Pons (tissue), 1 donor: ENCODE measurements at places on chromosomes 2 and 18.

- DNase-seq = no peak
Measured at GRCh38 chr2:33068261-33068660, 121.5 kb downstream of the LTBP1 start.

- no peak for DNase-seq
Measured at GRCh38 chr2:221451862-221452788, 120.0 kb downstream of the EPHA4 start.

DNA sequence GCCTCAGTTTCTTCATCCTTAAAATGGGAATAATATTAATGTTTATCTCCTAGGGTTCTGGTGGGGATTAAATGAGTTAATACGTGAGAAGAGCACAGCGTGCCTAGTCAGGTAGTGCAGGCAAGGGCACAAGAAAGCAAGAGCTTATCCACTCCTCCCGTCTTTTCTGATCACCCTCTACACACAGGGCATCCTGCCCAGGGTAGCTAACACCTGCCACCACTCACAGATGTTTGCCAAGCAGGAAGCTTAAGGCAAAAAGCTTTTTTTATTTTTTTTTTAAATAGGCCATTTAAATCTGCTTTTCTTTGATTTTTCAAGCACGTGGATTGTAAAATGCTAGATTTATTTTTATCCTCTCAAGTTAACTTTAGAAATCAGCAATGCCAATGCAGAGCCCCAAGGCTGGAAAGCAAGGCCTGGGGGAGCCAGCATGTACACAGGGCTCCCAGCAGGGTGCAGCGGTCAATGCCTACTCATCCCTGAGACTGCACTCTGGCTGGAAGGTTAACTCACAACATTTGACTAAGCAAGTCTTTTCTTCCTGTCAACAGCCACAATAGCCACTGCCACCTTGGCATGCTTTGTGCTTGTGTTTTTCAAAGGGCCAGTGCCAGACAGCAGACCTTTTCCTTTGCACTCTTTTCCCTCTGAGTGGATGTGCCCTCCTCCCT lies 86.5 kb upstream of the ACAA2 start:
- no peak for DNase-seq

DNA sequence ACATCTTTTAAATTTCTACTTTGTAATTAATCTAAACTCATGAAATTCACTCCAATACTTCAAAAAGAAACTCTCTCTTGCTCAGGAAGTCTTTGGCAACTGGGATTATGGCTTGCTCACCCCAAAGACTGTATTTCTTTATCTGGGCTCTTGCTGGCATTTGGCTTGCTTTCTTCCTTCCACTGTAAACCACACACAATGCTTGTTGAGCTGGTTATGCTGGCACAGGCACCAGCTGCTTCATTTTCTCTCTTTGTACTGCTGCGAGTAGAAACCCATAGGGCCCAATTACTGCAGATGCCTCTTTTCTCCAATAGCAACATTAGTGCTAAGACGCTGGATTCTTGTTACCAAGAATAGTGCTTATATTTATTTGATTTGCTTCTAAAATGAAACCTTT lies 51.4 kb downstream of the SLC38A11 start:
- DNase-seq = peak; percentile 22

DNA sequence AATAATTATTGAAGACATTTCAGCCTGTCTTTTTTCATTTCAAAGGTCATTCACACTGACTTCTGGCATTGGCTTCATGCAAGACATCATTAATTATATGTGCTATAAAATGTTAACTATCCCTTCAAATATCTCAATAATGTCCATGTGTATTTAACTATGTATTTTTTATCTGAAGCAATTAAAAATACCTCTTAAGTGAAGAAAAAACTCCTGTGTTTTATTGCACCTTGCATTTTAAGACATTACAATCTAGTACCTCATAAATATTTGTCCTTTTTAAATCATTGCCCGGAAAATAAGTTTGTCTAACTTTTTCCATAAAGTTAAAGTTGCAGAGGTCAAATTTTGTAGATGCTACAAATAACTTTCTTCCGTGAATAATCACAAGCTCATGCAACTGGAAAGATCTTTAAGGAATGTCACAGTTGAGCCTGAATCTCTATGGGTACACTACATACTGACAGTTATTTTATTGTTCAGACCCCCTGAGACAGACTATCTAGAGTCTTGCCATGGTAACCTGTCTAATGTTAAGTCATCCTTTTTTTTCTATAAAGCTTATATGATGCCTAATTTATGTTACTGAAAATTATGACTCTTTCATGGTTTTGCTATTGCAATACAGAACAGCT lies 38.4 kb upstream of the COBLL1 start:
- DNase-seq = no peak

DNA sequence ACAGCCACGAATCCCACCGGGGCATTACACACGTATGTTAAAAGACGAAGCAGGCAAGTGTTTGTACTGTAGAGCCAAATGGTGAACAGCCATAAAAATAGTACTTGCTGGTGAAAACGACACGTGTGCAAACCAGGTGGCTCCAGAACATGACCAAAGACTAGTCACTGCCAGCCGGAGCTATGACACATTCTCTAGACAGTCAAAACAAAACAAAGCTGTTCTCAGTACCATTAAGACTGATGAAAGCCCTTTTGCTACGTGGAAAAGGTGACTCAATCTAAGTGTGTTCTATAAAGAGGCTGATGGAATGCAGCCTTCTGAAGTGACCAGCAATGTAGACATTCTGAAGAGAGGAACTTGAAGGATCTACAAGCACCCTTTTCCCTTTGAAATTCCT lies 367.7 kb upstream of the NETO1 start:
- DNase-seq = no peak

DNA sequence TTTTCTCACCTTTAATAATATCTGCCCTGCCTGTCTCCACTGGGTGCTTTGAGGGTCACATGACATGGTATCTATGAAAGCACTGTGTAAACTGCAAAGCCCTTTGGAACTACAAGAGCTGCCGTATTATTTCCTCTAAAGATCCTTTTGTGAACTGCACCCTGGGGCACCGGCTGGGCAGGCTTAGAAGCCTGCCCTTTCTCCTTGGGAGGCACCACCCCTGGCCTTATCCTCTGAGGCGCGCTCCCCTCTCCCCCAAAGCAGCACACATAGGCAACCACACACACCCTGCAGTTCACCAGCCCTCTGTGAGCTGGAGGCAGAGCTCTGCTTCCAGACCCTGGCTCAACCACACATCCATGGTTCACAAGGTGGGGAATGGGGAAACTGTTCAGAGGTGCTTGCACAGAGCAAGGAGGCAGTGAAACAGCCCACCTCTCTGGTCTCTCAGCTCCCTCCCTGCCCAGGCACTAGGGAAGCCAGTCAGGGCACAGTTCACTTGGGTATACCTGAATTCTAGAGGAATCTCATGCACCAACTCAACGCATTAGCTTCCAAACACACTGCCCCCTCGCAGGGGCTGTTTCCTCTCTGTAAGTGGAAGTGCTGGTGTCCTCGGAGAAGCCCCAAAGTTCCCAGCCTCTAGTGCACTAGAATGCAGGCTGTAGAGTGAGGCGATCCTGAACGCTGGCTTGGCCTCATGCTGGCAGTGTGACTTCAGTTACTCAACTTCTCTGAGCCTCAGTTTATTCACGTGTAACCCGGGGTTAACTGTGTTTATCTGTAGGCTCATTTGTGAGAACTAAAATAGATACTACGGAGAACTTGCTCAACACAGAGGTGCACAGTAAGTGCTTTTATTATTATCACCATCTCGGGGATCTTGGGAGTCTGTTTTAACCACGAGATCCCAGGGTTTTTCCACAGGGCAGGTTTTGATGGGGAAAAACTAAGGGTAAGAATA lies 11.0 kb downstream of the SIGLEC15 start:
- DNase-seq = no peak

DNA sequence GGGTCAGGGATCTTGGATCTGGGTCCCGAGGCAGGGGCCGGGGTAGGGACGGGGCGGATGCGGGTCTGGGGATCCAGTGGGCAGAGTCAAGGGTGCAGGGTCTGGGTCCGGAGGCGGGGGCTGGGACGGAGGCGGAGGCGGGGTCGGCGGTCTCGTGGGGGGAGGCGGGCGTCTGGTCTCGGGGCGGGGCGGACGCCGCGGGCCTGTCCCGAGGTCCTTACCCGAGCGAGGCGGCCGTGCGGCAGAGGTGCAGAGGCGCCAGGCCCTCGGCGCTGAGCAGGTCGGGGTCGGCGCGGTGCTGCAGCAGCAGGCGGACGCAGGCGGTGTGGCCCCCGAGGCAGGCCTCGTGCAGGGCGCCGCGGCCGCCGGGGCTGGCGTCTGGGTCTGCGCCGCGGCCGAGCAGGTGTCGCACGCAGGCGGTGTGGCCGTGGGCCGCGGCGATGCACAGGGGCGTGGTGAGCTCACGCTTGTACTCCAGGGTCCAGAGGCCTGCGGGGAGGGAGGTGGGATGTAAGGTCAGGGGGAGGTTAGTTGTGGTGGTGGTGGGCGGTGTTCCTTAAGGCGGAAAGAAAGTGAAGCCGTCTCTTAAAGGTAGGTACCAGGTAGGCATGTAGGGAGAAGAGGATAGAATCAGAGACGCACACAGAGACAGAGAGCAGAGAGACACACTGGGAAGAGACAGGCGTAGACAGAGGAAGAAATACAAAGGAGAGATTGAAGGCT lies 26.6 kb downstream of the ASB18 start:
- no peak for DNase-seq

DNA sequence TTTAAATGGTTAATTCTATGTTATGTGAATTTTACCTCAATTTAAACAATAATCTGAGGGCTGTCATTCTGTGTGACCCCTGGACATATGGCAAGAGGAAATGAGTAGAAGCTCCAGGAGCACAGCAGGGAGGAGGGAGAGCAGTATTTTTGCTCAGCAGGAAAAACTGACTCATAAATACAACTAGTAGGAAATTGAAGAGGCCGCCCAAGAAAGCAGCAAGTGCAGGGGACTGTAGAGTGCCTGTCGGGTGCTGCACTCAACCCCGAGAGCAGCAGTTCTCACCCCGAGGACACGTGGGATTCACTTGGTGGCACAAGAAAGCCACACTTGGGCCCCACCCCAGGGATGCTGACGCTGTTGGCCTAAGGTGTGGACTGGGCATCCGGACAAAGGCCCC lies 60.8 kb downstream of the NPAS2 start:
- DNase-seq = no peak

DNA sequence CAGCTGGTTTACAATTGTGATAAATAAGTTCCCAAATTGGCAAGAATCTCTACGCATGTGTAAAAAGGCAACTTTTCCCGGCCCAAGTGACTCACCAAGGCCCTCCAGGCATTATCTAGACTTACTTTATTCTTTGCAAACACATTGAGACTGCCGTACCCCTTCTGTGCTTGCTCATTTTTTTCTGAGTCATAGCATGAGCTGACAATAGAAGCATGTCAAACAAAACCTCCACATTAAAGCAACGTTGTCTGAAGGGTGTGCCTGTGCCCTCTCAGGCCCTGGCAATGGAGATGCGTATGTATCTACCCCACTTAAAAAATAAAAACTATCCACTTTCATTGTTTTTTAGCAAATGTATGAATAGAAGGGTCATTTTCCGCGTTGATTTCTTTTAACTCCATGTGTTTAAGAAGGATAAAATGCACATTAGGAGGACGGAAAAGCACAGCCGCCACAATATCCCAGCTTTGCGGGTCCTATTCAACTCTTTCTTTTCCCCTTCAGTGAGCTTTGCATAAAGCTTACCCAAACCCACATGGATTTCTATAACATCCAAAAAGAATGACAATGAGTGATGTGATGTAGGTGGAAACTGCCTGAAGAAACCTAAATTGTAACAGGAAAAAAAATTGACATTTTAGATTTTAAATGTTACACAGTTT lies 298.2 kb downstream of the CDCA7 start:
- no peak for DNase-seq

DNA sequence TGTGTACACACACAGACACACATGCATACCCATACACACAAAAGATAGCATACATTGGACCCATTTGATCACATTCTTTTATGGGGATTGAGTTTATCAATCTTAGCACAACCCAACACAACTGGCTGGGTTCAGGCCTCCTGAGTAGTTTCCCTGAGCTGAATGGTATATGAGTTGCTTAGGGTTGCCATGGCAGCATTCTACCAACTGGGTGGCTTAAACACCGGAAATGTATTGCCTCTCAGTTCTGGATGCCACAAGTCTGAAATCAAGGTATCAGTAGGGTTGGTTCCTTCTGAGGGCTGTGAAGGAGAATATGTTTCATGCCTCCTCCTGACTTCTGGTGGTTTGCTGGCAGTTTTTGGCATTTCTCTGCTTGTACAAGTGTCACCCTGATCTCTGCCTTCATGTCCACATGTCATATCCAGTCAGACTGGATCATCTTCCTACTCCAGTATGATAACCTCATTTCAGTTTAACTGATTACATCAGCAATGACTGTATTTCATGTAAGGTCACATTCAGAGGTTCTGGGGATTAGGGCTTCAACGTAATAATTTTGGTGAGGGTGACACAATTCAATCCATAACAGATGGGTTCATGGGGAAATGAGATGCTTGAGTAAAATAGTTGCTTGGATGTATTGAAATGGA lies 212.7 kb downstream of the KCNE4 start:
- DNase-seq = no peak

- no peak for DNase-seq
Measured at GRCh38 chr18:20966795-20967194, 144.8 kb downstream of the ROCK1 start.

- no peak for DNase-seq
Measured at GRCh38 chr2:21420553-21421335, 297.0 kb downstream of the TDRD15 start.

GRCh38 chr2:36789181-36789804 lies 92.8 kb downstream of the VIT start:
- no peak for DNase-seq

- no peak for DNase-seq
Measured at GRCh38 chr2:112065966-112066365, 10.9 kb downstream of the TMEM87B start.

DNA sequence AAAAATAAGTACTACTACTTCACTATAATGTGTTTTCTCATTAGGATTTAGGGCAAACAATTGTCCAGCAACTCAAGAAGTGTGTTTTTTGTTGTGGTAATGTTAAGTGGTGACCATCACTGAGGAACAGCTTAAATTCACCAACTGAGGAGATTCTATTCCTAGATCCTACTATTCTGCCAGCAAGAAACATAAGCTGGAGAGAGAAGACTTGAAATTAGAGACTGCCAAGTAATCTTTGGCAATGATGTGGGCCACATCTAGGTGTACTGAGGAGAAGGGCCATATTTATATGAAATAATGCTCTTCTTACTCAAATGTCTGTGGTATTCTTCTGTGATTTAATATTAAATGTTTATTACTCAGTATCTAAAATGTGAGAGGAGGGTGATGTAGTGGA lies 44.3 kb upstream of the MSTN start:
- no peak for DNase-seq
